Right ventricle myocardium inferior (tissue), 1 donor: ENCODE measurements at places on chromosomes 4 and X. TPM values are rescaled to one million over a fixed set of nuclear protein-coding genes. Genes with fewer than 3 reads are reported as not detected.

DNA sequence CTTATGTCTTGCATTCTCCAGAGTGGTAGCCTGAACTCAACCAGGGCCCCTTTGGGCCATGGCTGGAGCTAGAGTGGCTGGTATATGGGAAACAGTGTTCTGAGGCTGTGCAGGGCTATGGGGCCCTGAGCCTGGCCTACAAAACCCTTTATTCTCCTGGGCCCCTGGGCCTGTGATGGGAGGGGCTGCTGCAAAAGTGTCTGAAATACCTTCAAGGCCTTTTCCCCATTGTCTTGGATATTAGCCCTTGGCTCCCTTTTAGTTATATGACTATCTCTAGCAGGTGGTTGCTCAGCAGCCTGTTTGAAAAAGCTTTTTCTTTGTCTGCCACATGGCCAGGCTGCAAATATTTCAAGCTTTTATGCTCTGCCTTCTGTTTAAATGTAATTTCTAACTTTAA lies 22.5 kb downstream of the APOOL start:
- DNase-seq = no peak

Gene ANKRD50
- 6.5 TPM for total RNA-seq

DNA sequence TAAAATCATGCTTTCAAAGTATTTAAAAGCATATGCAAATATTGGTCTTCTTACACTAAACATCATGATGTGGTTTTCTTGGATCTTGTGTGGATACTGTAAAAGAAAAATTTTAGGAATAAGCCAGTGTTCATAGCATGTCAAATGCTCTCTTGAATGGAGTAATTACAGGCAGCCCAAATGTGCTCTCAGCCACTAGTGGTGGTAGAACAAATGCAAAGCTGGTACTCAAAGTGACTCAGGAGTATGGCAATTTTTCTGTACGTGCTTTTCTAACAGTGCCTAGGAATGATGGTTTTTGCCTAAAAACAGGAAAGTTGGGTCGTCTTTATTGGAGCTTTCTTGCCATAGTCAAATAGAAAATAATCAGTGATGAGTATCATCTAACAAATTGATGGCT lies 19.9 kb downstream of the PGRMC2 start:
- DNase-seq = no peak

Gene GIMD1
- total RNA-seq = not detected

Gene INPP4B
- 12.1 TPM for total RNA-seq

- DNase-seq = no peak
Measured at GRCh38 chr4:149441338-149441737, 374.3 kb downstream of the IQCM start.

DNA sequence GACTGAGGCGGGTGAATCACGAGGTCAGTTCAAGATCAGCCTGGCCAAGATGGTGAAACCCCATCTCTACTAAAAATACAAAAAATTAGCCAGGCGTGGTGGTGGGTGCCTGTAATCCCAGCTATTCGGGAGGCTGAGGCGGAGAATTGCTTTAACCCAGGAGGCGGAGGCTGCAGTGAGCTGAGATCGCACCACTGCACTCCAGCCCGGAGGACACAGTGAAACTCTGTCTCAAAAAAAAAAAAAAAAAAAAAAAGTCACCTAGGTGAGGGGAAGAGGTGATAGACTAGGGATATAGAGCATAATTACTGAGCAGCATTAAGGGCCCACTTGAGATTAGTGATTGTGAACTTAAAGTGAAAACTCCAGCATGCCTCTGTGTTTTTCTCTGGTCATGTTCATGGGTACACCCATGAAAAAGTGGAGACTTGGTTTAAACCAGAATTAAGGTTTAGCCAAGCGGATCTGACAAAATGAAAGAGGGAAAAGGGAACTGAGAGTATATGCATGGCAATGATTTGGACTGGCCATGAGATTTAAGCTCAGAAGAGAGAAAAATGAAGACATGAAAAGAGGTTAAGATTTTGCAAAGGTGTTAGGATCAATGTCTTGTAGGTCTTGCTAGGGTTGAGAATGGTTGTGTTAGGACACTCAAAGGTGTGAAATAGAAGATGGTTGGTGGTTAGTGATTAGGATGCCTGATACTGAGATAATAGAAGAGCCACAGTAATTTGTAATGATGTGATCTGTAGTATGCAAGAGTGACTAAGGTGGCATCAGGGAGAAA lies 105.0 kb downstream of the RAB28 start:
- no peak for DNase-seq

DNA sequence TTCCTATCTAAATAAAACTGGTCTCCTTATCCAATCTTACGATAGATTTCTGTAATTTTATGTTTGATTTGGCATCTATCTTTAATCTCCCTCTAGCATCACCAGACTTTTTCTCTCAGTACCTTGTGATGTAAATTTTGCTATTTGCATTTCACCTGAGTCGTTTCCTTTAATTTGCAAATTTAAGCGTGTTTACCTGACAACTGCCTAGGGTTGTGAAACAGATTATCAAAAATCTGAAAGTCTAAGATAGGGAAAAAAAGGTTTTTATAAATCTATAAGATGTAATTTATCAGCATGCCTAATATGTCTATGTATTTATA lies 39.4 kb upstream of the TMPRSS11E start:
- no peak for DNase-seq

DNA sequence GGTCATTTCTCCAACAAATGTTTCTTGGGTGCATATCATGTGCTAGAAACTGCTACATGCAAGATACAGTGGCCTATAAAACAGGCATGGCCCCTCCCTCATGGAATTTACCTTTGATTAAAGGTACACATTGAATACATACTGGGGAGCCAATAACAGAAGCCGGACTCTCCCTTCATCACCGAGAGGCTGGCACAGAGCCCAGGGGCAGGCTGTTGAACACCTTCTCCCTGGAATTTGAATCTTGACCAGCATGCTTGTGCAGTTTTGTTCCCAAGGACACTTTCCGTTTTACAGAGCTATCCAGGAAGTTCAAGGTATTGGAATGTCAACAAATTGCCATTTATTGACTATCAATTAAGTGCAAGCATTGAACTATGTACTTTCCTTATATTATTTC lies 33.2 kb downstream of the PPARGC1A start:
- no peak for DNase-seq

GRCh38 chr4:76385974-76386373 lies 35.0 kb downstream of the CCDC158 start:
- DNase-seq = no peak

DNA sequence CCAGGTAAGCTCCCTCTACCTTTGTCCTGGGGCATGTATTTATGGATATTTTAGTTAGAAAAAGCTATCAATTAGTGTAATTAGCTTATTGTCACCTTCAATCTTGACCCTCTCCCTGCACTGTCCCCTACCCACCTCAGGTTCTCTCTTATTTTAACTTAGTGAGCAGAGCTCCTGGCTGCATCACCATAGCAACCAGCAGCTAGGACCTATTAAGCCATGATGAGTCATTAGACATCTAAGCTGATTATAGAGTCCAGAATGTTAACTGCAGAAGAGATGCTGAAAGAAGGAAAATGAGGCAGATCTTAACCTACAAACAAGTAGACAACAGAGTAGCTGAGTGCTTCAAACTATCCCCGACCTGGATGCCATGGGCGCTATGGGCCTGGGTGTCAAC lies 36.6 kb downstream of the MAGEE2 start:
- DNase-seq = no peak

DNA sequence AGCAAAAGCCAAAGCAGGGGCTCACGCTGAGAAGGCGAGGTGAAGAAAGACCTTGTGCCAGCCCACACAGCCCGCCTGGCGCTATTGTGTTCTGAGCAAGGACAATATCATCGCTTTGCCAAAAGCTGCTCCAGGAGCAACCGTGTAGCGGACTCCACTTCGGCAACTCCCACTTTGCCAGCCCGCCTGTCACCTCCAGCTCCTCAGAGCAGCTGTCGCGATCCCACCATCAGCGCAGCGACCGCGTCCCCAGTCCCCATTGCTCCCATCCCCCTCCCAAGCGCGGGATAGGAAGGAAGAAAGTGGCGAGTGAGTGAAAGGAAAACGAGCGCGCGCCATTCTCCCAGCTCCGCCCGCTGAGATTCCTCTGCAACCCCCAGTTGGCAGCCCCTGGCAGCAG lies 759 bp downstream of the ZC4H2 start:
- DNase-seq = peak; percentile 70

GRCh38 chr4:40164459-40164858 lies 32.4 kb upstream of the RHOH start:
- no peak for DNase-seq

Gene PNMA6F
- total RNA-seq = not detected

Gene KLHL4
- 0.89 TPM for total RNA-seq

Gene TRIM61
- total RNA-seq = 2.2 TPM

- no peak for DNase-seq
Measured at GRCh38 chr4:107318078-107318477, 282.0 kb upstream of the DKK2 start.

DNA sequence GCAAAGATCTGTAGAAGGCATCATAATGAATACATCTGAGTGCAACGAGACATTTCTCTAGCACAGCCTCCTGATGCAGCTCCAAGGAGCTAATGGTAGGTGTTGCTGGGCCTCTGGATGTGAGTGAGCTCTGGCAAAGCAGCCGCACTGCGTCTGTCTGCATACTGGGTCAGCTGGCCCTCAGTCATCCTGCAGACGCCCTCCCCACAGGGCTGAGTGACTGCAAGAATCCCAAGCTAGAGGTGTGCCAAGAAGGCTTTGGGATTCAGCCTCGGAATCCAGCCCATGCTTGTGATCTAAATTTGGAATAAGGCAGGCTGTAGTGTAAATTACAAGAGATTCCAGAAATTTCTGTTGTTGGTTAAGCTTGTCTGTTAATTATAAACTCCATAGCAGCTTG lies 18.5 kb downstream of the HERC3 start:
- no peak for DNase-seq

Gene PAGE5
- not detected for total RNA-seq

Gene GRIPAP1
- 20.1 TPM for total RNA-seq

- DNase-seq = peak; percentile 90
Measured at GRCh38 chr4:24472514-24473308, 111.6 kb downstream of the DHX15 start.

Gene CT45A5
- total RNA-seq = not detected

Gene CT83
- not detected for total RNA-seq

DNA sequence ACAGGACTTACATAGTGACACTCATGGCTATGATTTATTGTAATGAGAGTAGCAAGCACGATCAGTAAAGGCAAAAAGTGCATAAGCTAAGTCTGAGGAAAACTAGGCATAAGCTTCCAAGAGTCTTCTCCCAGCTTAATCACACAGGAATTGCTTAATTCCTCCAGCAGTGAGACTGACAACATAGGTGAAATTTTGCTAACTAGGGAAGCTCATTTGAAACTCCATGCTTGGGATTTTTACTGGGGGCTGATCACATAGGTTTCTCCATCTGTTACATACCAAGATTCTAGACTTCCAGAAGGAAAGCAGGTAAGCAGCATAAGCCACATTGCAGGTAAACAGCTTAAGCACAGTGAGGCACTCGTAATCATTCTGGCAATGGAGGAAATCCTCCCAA lies 71.8 kb upstream of the FHDC1 start:
- no peak for DNase-seq

DNA sequence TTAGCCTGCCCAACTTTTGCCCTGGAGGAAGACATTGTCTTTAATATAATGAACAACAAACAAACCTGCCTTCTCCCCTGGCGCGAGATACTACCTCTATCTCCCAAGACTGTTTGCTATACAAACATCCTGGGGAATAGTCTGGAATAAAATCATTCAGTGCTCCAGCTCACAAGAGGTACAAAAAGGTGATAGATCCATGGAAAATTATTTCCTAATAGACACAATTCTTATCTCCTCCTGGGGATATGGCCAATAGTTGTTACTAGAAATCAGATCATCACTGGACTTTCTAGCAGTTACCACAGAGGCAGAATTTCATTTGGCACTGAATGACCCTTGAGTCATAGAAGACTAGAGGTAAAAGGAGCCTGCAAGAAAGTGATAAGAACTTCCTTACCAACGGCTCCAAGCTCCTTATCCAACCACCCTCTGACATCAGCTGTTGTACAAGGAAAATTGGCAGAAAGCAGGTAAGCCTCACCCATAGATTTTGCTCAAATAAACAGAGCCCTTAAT lies 38.1 kb downstream of the MID1 start:
- DNase-seq = no peak

DNA sequence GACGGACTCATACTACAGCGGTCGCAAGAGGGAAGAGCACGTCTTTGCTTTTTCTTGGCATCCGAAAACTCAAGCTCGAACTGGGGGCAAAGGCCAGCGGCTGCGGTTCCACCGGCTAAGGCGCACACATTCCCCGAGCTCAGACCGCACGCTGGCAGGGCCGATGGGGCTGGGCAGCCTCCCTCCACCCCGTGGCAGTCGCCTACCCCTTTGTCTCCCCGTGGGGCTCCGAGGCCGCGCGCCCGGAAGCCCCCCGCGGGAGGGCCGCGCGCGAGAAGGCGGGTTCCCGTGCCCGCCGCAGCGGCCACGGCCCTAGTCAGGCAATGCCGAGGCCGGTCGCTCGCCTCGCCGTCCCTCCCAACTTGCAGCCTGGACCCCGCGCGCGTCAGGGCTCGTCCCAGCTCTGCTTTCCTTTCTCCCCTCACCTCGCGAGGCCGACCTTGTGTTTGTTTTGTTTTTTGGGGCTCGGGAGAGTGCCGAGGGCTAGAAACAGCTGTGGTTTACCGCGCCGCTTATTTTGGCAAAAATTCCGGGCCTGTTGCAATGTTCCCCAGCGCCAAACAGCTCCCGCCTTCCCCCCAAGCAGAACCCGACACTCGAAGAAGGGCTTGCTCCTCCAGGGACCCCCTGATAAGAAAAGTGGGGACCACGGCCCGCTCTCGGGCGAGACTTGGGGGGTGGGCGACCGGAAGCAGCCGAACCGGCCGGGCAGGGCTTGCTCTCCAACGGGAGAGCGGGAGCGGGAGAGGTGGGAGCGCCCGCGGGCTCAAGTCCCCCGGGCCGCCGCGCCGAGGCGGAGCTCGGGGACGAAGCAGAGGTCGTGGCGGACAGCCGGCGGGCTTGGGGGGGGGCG lies 561 bp upstream of the N4BP2 start:
- DNase-seq = peak; percentile 85

DNA sequence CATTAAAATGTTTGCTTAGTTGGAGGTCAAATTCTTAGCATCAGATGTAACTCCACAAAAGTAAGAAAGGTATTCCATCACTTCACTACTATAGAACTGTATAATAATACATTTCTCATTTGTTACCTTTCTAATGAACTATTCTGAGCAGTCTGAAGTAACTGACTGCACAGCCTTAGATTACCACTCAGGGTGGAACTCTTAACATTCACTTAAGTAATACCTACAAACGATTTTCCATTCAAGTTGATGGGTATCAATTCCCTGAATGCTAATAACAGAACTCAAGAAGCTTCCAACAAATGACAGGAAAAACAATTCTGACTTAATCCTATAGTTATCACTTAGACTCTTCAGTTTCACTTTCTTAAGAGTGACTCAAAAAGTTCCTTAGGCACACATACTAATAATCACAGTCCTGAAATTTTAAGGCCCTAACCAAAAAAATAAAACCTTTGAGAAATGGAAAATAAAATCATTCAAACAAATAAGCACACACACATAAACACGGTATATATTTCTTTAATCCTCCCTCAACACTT lies 20.9 kb downstream of the HNRNPD start:
- no peak for DNase-seq

Gene VGLL1
- not detected for total RNA-seq

DNA sequence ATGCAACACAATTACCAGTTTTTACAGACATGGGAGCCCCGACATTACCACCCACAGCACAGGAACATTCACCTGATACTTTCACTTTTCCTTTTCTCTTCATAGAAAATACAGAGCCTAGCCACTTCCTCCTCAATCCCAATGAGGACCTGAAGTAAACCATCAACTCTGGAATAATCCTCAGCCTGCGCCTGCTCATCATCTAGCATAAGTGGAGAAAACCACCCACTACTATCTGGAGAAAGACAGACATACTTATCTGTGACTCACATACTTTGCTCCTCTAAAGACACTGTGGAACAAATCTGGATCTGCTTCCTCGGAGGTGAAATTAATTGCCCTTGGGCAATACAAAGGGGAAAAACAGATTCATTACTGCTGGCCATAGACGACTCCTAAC lies 47.8 kb downstream of the ZCCHC13 start:
- DNase-seq = no peak
